ENCODE measurements at places on chromosomes 5 and 9.

DNA sequence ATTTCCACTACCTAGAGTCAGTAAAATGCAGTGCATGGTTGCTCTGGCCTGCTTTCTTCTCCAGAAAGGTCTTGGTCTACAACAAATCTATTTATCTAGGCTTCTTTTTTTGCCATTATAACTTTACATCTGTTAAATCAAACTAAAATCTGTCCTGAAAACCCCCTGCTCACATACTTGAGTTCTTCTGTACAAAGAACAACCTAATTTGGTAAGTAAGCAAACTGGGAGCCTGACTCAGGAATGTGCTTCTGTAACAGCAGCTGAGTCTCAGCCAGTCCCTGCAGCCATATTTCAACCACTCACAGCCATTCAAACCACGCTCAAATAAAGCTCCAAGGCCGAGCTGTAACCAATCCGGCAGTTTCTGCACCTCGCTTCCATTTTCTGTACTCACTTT, 95.8 kb downstream of the PLPP1 start:
- DNase-seq, result no peak

DNA sequence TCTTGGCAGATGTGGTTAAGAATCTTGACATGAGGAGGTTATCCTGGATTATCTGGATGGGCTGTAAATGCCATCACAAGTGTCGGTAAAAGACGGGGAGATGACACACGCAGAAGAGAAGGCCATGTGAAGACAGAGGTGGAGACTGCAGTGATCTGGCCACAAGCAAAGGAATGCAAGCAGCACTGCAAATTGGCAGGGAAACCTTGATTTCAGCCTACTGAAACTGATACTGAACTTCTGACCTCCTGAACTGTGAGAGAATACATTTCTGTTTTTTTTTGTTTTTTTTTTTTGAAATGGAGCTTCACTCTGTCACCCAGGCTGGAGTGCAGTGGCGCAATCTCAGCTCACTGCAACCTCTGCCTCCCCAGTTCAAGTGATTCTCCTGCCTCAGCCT, 92.4 kb upstream of the NFIL3 start:
- DNase-seq, result no peak

DNA sequence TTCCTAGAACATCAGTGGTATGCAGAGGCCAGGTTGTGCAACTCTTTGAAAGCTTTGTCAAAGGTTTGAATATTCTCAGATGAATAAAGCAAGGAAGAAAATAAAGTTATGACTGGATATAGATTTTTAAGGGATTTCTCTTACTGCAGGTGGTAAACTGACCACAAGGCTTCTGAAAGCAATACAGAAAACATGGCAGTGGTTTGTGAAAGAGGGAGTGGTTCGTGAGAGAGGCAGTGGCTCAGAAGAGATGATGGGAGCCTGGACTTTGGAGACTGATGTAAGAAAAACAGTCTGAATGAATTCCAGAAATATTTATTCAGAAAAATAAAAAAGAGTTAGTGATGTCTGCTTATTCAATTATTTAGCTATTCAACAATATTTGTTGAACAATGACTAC, 380.4 kb upstream of the CTNND2 start:
- no peak for DNase-seq

GRCh38 chr9:130501639-130502038, 56.9 kb downstream of the ASS1 start:
- DNase-seq, result no peak

GRCh38 chr5:133662578-133662977, 50.2 kb upstream of the FSTL4 start:
- DNase-seq, result no peak

- no peak for DNase-seq
Observed at GRCh38 chr9:4738866-4739586, 2.0 kb downstream of the AK3 start.

DNA sequence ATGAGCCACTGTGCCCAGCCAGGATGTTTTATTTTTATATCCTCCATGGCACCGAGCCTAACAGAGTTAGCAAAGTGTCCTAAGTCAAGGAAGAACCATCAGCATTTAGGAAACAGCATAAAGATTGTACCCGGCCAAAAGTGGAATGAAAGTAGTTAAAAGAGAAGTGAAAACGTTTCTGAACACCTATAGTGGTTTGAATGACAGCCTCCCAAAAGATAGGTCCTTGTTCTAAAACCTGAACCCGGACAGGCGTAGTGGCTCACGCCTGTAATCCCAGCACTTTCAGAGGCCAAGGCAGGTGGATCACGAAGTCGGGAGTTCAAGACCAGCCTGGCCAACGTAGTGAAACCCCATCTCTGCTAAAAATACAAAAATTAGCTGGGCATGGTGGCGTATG, 37.4 kb downstream of the ZFAND5 start:
- DNase-seq, result no peak

GRCh38 chr9:87499424-87500017, 1.9 kb downstream of the DAPK1 start:
- no peak for DNase-seq

DNA sequence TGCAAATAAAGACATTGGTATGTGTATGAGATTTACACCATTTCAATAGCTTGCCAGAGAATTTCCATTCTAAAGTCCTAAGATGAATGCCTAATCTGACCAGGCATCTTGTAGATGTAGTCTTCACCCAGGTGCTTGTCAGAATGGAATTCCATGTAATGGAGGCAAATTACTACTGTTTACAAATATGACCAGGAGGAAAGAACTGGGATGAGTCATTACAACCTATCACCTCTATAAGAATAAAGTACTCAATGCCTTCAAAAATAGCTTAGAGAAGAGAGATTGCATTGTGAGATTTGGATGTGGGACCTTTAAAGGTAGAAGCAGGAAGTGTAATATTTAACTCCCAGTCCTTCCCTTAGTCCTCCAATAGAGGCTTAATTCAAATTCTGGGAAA, 507.0 kb upstream of the PTGER4 start:
- no peak for DNase-seq

GRCh38 chr5:164000241-164000640, 494.8 kb downstream of the MAT2B start:
- peak; percentile 37 for DNase-seq

GRCh38 chr9:91903126-91903911, 46.7 kb downstream of the ROR2 start:
- DNase-seq, result no peak

All from AML-193 (cell line).